ENCODE measurements at places on chromosomes 11 and 22. TPM values are rescaled to one million over a fixed set of nuclear protein-coding genes. Genes with fewer than 3 reads are reported as not detected.

Gene HTR3A
- total RNA-seq: not detected

Gene HMOX1
- 3.0 TPM for total RNA-seq

Gene NUP50
- total RNA-seq: 89.3 TPM

Gene MIOX
- not detected for total RNA-seq

Gene TMEM151A
- 0.32 TPM for total RNA-seq

Gene PHLDA2
- total RNA-seq: 0.96 TPM

Gene ZNF214
- not detected for total RNA-seq

Gene OR52I1
- not detected for total RNA-seq

Gene TBX10
- not detected for total RNA-seq

Gene ANKK1
- 2.0 TPM for total RNA-seq

Gene MMP8
- total RNA-seq: not detected

Data from T-helper 17 cell (primary cell).